Activated T-cell treated with anti-CD3 and anti-CD28 coated beads for 24 hours (primary cell): ENCODE measurements at places on chromosomes 7 and 10.

GRCh38 chr10:31677195-31678138 is 251.2 kb downstream of the ARHGAP12 start:
- DNase-seq = no peak

GRCh38 chr7:22202141-22202540 is 154.8 kb downstream of the RAPGEF5 start:
- DNase-seq = no peak

- no peak for DNase-seq
Observed at GRCh38 chr10:60704471-60704870, 73.8 kb upstream of the CDK1 start.

GRCh38 chr10:116849248-116850057 is at the start of gene ENO4:
Gene ENO4 (plus strand): TSS chr10:116849499. CDS start chr10:116849567, 68 bp downstream.
- no peak for DNase-seq

GRCh38 chr10:110859973-110860376 is 11.8 kb upstream of the PDCD4 start:
- no peak for DNase-seq

- DNase-seq = no peak
Observed at GRCh38 chr10:133212853-133213494, 17.0 kb upstream of the UTF1 start.

- no peak for DNase-seq
Observed at GRCh38 chr7:39259391-39260003, 281.8 kb downstream of the POU6F2 start.

- DNase-seq = no peak
Observed at GRCh38 chr7:70392256-70392876, 739.6 kb upstream of the GALNT17 start.

- no peak for DNase-seq
Observed at GRCh38 chr7:52726493-52726892, 308.9 kb upstream of the POM121L12 start.

DNA sequence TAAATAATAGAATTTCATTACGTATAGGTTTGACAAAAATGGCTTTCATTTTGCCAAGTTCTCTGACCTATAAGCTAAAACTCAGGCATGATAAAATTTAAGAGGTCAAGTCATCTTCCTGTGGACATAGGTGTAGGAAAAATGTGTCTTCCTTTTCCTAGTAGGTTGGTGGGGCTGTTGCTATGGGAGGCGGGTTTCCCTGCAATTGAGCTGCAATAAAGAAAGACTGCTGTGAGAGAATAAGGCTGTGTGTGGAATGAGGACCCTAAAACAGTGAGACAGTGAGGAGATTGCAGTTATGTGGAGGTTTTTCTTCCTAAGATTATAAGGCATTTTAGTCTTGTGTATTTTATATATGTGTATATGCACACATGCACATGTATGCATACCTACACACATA is 13.0 kb upstream of the SEMA3A start:
- no peak for DNase-seq

DNA sequence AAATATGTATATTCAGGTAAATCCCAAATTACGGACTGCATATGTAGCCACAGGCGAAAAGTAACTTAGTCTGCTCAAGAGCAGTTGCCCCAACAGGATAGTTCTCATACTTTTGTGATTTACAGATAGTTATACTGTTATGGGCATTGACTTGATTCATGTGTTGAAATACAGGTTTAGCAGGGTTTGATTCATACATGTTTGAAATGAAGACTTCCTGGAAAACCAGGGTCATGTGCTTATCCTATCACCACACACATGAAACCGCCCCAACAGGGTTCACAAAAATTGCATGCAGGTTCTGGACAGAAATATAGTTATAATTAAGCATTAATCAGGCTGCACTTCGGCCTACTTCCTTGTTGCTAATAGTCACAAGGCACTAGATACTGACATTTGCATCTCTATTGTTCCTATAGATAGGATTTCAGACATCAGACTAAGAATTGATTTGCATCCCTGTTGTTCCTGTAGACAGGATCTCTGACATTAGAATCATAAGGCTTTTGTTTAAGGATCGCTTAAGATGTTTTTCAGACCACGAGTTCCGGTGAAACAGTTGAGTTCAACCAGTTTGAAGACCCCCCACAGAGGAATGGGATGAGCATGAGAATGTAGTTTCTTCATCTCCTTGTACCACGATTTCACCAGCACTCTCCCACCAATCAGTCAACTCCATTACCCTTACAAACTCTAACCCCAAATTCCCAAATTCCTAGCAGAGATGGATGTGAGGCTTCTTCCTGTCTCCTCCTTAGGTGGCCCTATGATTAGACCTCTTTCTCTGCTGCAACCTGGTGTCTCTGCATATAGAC is 2.0 kb upstream of the ZNF398 start:
- no peak for DNase-seq

- DNase-seq = no peak
Observed at GRCh38 chr10:101073631-101074030, 11.8 kb downstream of the KAZALD1 start.

DNA sequence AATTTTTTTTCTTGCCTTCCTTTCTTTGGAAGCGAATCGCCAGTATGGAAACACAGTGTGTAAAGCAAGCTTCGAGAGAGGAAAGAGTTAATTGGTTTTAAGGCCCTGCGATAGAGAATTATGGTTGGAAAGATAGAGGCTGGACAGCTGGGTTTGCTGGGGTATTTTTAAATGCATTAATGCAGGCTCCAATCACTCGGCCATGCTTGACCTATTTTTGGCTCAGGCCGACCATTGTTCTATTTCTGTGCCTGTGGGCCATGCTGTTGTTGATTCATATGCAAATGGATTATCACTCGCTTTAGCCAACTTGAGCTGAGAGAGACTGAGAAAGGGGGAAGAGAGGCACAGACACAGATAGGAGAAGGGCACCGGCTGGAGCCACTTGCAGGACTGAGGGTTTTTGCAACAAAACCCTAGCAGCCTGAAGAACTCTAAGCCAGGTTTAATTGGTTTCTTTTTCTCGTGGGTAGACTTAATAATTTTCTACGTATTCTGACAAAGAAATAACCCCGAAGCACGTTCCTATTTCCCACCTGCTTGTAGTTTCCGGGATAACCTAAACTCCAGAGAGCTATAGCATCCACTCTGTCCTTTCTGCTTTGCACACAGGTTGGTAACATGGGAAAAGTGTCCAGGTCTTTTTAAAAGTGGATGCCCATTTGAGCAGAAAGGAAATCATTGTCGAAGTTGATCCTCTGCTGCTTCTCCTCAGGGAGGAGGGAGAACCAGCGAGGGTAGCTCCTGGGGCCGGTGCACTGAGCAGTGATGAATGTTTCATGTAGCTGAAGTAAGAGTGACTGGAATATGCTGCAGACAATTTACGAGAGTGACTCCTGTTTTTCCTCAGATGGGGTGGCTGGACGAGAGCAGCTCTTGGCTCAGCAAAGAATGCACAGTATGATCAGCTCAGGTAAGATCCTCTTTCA is at the start of gene HDAC9:
Gene HDAC9, plus strand, starts transcription at position 338 of the 929 bp plus-strand sequence. Its CDS starts 554 bp downstream, at position 892.
- no peak for DNase-seq

- DNase-seq = no peak
Observed at GRCh38 chr7:35839860-35840854, 39.3 kb downstream of the SEPTIN7 start.

- no peak for DNase-seq
Observed at GRCh38 chr10:62843600-62843999, 27.4 kb upstream of the EGR2 start.

- no peak for DNase-seq
Observed at GRCh38 chr7:151748733-151749132, 128.2 kb downstream of the PRKAG2 start.

- no peak for DNase-seq
Observed at GRCh38 chr7:20696803-20697333, 81.4 kb downstream of the ABCB5 start.

DNA sequence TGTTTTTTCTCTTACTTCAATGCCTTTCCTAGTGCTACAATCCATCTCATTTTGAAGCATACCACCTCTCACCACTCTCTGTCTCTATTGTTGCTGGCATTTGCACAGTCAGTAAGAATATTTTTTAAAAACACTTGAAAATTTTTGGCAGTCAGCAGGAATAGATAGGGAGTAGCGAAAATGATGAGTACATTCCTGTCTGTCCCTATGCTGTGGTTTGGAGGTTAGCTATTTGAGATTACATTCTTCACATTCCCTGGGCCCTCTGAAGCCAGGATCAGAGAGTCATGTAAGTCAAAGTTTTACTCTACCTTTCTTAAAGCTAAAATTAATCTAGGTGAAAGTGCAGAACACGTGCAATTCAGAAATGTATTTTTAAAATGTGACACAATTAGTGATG is 53.0 kb upstream of the MAGI2 start:
- no peak for DNase-seq
